Fibroblast of skin of abdomen (primary cell): ENCODE measurements at places on chromosomes 4 and X.

DNA sequence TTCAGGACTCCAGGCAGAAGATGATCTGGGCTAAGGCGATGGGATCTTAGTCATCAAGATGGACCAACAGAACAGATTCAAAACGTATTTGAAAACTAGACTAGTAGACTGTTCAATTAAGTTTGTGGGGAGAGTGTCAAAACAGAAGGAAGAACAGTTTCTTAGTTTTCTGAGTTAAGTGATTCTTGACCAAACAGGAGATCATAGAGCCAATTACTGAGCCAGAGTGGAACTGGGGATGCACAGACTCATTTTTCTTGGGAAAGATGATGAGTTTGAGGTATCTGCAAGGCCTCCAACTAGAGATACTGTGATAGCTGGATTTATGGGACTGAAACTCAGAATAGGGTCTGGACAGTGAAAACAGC, 119.5 kb downstream of the REELD1 start:
- DNase-seq = no peak

DNA sequence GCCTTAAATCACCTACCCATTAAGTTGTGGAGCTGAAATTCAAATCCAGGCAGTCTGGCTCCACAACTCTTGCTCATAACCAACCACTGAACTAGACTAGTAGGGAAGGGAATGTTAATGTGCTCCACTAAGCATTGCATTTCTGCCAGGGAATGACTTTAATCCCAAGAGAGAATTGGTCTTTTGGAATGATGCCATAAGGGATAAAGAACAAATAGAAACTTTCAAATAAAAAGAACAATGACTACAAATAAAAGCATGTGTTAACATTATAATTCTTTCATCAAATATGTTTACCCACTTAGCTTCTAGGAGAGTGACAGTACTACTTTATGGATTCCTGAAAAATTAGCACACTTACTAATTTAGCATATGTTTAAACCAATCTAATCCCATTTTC, 905.9 kb downstream of the CENPC start:
- DNase-seq = peak; percentile 20

DNA sequence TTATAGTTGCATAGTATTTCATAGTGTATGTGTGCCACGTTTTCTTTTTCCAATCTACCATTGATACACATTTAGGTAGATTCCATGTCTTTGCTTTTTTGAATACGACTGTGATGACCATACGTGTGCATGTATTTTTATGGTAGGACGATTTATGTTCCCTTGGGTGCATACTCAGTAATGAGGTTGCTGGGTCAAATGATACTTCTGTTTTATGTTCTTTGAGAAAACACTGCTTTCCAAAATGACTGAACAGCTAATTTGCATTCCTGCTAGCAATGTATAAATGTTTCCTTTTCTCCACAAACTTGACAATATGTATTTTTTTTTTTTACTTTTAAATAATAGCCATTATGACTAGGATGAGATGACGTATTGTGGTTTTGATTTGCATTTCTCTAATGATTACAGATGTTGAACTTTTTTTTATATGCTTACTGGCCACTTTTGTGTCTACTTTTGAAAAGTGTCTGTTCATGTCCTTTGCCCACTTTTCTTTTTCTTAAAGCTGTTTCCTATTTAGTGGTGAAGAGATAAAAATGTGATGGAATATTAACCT, 969.5 kb upstream of the NDST4 start:
- no peak for DNase-seq

DNA sequence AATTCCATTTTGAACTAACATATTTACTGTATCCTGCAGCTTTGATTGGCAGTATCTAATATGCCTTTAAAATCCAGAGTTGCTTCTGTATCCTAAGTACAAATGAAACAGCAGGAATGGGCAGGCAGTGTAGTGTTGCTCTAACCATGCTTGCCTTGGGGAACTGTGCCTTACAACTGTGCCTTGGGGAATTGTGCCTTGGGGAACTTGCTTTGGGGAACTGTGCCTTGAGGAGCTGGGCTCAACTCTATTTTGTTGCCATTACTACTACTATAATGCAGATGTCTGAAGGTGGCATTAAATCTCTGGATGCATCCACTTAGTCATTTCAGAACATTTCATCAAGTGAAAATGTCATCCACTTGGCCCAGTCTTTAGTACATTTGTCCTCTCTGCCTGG, 6.9 kb downstream of the CXCL3 start:
- no peak for DNase-seq

DNA sequence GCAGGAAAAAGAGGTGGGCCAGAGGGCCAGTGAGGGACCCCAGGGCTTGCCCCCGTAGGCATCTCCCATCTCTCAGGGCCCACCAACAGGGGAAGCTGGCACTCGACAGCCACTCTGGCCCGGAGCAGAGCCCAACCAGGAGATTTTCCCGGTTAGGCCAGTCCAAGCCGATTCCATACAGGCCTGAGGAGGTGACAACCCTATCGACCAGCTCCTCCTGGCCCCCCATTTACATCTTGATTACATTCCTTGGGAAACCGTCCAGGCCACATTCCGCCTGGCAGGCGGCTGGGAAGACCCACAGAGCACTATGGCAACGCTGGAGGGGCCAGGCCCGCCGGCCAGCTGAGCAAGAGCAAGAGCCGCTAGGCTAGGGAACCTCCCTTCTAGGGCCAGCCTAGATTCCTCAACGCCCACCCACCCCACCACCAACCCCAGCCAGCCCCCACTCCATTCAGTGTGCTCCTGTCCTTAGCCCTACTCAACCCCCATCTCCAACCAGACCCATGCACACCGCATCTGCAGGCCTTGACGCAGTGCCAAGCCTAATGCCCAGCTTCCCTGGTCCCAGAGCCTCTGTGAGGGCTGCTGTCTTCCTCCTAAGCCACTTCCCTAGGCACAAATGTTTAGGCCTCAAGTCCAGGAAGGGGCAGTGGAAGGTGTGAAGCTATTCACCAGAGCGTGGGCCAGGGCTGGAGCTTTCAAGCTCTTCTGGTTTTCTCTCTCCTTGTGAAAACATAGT, 161.2 kb downstream of the EFNB1 start:
- peak; percentile 89 for DNase-seq
